ENCODE measurements at places on chromosomes 3 and 15.
A peak's percentile ranks its signal among the peaks of the same experiment; 100 is the strongest.

DNA sequence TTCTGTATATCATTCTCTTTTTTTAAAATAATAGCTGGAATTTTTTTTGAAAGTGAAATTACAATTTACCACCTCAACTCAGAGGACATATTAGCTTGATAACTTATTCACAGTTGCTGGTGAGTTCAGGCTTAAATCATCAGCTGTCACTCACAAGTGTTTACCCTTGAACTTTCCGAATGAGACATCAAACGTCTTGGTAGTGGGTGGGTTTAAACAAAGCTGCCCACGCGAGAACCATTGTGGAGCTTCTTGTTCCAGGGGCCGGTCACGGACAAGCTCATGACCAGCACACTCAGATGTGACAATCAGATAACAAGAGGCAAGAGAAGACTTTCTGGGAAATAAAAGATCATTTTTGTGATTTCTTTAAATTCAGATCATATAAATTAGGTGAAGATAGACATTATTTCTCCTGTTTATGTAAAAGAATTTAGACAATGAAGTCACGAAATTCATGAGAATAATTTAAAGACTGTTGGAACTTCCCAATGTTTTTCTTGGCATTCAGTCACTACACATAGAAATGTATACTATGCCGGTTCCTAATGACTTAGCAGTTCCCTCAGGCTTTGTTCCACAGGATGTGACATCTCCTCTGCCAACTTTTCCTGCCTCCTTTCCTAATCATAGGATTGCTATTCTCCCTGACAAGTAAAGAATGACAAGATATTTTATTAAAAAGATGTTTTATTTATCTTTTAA is 29.3 kb downstream of the BTD start:
- DNase-seq: peak; percentile 35

DNA sequence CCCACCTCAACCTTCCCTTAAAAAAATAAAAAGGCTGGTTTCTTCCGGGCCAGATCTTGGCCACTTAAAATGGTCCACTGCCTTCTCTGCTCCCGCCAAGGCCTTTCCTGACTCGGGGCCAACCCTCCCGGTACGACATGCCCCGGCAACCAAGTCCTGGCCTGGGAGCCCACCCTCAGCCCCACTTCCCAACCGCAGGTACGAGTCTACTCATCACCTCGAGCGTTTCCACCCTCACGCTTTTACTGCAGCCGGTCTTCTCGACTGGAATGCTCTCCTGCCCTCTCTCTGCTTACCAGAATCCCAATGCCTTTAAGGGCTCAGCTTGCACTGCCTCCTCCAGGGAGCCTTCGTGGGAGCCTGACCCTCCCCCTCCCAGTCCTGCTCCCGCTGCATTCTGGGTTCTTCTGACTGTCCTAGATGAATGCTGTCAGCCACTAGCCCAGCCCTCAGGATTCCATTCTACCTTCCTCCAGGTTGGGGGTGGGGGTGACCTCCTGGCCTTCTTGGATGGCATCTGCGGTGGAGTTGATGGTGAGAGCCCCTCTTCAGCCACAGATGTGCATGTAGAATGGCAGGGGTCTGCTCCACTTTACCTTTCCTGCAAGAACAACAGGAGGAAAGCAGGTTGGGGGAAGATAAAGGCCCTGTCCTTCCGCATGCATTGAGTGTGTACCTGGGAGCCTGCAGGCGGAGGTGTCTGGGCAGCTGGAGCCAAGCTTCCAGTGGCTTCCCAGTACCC is 1.1 kb upstream of the CSRNP1 start:
- peak; percentile 65 for DNase-seq

DNA sequence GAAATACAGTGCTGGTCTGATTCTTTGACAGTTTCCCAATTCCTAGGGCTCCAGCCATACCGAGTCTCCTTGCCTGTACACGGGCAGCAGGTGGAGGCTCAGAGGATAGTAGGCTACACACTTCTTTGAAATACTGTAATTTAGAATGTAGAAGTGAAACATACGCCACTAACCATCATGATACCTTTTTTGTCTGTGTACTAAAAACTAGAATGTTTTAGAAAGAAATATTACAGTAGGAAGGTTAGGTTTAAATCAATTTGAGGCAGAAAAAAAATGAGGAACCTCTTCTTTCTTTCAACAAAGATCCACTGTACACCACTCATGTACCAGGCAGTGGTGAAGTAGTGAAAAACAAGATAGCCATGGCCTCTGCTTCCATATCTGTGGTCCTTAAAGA is 354.7 kb downstream of the MCTP2 start:
- DNase-seq: no peak

- no peak for DNase-seq
Observed at GRCh38 chr3:62662677-62663076, 212.5 kb downstream of the CADPS start.

DNA sequence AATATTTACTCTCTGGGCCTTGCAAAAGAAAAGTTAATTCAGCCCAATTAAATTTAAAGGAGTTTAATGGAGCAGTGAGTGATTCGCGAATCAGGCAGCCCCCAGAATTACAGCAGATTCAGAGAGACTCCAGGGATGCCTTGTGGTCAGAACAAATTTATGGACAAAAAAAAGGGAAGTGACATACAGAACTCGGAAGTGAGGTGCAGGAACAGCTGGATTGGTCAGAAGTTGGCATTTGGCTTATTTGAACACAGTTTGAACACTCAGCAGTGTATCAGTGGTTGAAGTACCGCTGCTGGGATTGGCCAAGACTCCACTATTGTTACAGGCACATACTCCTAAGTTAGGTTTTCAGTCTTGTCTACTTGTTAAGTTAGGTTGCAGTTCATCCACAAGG is 145.0 kb upstream of the GAP43 start:
- no peak for DNase-seq

DNA sequence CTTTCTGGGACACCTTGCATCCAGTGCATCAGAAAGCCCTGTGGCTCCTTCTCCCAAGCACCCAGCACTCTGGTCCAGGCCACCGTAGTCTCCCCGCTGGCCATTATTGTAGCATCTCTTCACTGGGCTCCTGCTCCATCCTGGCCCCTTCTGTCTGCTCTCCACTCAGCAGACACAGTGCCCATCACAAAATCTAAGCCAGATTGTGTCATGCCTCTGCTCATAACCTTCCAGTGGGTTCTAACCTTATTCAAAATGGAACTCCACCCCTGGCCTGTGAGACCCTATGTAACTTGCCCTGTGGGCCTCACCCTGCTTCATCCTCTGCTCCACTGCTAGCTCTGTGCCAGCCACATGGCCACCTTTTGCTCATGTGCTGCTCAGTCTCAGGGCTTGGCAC is 31.7 kb upstream of the PRR23E start:
- DNase-seq: no peak
